Non-pigmented ciliary epithelial cell (primary cell): ENCODE measurements at places on chromosomes 4 and X.
A peak's percentile ranks its signal among the peaks of the same experiment; 100 is the strongest.

- DNase-seq = no peak
These were observed 38.6 kb downstream of the EGFL6 start for GRCh38 chrX:13607996-13608365.

GRCh38 chrX:149365061-149365460 is 140.0 kb downstream of the IDS start:
- DNase-seq = no peak

DNA sequence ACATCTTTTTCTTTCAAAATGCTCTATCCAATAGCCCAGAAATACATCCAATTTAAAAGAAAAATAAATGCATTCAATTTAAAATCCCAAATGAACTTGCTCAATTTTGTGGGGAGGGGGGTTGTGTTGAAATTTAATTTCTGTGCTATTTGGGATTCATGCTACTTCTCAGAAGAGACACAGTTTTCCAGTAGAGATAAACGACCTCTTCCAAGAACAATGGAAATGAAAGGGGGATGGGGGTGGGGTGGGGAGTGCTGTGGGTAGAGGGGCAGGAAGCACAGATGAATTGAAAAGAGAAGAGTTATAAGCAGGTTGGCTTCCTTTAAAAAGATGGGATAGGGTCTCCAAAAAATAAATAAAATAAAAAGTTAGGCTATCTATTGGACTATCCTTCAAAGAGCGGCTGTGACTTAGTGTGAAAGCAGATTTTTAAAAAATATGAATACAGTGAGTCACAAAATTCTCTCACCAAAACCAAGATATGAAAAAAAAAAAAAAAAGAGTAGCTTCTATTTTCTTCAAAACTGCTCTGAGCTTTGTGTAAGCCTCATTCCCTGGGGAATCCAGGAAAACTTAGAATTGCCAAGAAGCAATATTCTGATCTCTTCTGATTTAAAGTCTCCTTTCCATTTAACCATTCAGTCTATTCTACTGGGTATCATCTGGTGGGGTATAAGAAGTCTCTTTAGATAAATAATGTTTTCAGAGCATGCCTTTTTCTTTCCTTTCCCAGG is 324.3 kb downstream of the PTTG2 start:
- no peak for DNase-seq

DNA sequence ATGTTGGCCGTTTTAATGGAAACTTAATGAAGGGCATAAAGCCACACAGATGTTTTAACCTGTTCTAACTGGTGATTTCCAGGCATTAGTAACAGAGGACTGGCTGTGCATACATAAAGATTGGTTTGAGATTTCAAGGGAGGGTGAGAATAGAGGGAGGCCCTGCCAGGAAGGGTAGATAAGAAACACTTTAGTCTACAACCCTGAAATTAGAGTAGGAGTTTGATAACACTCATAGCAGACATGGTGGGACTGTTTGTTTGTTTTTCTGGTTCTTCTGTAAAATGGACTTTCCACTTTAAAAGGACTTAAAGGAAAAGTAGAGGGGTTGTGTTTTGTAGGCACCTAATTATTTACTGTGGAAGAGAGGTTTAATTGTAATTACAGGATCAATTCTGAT is 16.2 kb downstream of the SLC4A4 start:
- no peak for DNase-seq

GRCh38 chrX:48498374-48498809 is 10.4 kb upstream of the PORCN start:
- no peak for DNase-seq

GRCh38 chr4:139814323-139815015 is 148.8 kb downstream of the MGST2 start:
- no peak for DNase-seq

DNA sequence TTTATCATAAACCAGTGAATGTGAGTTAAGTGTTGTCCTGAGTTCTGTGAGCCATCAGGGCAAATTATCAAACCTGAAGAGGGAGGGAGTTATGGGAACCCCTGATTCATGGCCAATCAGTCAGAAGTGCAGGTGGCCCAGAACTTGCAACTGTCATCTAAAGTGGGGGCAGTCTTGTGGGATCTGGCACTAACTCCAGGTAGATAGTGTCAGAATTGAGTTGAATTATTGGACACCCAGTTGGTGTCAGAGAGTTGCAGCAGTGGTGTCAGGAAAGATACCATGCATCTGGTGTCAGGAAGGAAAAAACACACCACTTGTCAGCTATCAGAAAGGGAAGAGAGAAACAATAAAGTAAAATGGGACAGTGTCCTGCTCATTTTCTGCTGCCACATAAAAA is 8.4 kb downstream of the CORIN start:
- DNase-seq = no peak

GRCh38 chrX:153909980-153910360 is 5.5 kb downstream of the AVPR2 start:
- DNase-seq = no peak

DNA sequence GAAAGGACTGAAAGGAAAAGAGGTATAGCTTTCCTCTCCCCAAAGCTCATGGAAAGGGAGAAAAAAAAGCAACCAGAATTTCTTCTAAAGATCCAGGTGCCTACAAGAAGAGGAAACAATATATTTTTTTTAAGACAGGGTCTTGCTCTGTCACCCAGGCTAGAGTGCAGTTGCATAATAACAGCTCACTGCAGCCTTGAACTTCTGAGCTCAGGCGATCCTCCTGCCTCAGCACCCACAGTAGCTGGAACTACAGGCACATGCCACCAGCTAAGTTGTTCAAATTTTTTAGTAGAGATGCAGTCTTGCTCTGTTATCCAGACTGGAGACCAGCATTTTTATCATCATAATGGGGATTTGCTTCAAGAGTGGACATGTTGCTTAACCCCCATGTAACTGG is 30.5 kb upstream of the BBS12 start:
- DNase-seq = no peak

- no peak for DNase-seq
These were observed 22.1 kb upstream of the SLC34A2 start for GRCh38 chr4:25633541-25633940.

DNA sequence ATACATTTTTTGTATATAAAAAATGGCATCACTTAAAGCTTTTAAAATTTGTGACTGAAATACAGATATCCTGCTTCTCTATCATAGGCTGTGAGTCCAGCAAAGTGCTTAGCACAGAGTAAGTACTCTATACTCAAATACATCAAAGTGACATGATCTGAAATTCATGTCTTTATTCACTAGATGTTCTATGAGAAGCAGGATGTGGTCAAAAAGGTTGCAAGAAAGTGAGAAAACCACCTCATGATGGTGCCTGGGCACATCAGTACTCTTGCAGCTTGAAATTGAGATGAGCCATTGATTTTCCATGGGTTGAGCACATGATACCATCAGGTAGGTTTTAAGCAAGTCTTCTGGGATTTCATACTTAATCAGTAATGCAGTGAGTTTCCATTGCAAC is 20.4 kb upstream of the SFRP2 start:
- DNase-seq = no peak

DNA sequence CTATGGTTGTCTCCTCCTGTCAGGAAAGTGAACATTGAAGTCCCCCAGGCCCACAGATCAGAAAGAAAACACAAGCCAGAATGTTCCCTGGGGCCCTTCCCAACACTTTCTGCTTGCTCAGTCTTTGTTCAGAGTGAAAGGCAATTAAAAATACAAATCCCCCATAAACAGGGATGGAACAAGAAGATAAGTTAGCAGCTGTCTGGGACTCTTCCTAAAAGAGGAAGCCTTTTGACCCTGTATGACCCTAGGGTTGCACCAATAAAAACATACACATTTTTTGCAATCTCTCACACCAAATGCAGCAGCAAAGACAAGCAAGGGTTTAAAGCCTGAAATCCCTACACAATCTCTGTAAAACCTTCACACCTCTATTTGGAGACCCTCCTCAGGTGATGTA is 22.6 kb downstream of the IRF2 start:
- no peak for DNase-seq

- no peak for DNase-seq
These were observed 34.3 kb downstream of the NALF2 start for GRCh38 chrX:69538321-69538876.

DNA sequence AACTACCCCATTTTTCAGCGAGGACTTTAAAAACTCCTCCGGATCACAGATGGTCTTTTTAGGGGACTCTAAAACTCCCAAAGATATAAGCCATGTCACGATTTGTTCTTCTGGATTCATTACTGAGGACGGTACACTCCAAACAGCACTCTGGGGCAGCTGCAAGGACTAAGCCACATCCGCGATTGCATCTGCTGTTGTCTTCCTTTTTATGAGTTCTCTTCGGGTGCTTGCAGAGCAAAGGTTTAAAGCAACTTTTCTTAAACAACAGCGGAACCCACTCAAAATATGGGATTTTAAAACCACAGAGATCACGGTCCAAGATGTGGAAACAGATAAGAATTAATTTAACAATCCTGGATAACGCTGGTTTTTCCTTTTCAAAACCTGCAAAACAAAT is at the start of gene ARHGEF6:
ARHGEF6 (minus strand) TSS at position 170 of the 400 bp plus-strand sequence; CDS start at position 120, 50 bp downstream.
- no peak for DNase-seq

DNA sequence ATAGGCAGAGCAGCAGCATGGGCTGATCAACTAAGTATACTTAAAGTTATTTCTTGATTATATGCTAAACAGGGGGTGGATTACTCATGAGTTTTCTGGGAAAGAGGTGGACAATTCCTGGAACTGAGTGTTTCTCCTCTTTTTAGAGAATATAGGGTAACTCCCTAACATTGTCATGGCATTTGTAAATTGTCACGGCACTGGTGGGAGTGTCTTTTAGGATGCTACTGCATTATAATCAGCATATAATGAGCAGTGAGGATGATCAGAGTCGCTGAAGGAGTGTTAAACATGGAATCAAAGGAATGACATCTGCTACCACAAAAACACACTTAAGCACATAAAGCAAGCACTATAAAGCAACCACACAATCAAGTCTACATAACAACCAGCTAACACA is 66.5 kb downstream of the SPIN4 start:
- no peak for DNase-seq

DNA sequence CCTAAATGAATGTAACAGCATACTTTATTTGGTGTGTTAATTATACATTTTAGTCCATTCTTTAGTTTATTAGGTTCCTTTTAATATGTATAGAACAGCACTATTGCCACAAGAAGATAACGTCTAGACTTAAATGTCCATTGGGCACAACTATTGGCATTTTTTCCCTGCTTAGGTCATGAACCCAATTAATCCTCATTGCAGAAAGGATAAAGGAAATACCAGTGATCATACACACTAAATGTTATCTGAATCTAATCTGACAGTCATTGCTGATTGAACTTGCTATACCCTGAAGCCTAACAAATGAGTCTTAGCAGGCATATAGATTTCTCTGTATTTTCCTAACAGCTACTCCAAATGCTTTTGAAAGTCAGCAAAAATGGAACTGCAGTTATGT is 2250.0 kb upstream of the AGA start:
- DNase-seq = no peak

DNA sequence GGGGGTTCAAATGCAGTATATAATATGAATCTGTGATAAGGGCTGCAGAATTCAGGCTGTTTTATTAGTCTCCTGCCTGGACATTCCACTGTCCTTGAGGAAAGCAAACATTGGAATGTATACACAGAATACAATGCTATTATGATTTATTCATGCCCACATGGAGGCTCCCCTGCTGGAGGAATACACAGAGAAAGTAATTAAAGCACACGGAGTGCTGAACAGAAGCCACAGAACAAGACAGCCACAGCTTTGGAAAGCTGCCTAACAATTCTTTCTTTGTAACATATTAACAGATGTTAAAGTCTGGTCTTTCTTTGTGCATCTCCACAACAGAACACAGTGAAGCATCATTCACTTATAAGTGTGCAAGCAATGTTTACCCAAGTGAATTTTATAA is 155.8 kb downstream of the ARAP2 start:
- no peak for DNase-seq

GRCh38 chrX:141443922-141444321 is 140.6 kb downstream of the SPANXA1 start:
- DNase-seq = no peak

DNA sequence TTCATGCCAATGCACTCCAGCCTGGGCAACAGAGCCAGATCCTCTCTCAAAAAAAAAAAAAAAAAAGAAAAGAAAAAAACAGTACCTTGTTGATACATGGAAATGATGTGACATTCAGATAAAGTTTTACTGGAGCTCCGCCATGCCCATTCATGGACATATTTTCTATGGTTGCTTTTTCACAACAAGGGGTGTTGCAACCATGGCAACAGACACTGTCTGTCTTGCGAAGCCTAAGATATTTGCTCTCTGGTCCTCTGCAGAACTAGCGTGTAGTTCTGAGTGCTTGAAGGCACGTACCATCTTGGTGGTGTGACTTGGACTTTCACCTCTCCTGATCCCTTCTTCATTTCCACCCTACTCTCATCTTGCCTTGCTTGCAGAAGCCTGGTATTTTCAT is 53.2 kb downstream of the TBL1X start:
- no peak for DNase-seq

- no peak for DNase-seq
These were observed 651 bp downstream of the UCHL1 start for GRCh38 chr4:41257257-41257901.

GRCh38 chrX:13387666-13388494 is 68.0 kb upstream of the ATXN3L start:
- DNase-seq = no peak

GRCh38 chr4:1315836-1316536 is 26.3 kb downstream of the MAEA start:
- DNase-seq = no peak

DNA sequence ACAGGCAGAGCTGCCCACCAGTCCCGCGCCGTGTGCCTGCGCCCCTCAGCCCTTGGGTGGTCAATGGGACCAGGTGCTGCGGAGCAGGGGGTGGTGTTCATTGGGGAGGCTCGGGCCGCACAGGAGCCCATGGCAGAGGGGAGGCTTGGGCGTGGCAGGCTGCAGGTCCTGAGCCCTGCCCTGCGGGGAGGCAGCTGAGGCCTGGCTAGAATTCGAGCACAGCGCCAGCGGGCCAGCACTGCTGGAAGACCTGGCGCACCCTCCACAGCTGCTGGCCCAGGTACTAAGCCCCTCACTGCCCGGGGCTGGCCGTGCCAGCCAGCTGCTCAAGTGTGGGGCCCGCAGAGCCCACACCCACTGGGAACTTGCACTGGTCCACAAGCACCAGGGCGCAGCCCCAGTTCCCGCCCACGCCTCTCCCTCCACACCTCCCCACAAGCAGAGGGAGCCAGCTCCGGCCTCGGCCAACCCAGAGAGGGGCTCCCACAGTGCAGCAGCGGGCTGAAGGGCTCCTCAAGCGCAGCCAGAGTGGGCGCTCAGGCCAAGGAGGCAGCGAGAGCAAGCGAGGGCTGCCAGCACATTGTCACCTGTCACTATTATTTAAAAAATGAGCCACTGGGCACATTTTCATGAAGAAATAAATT is 645.8 kb downstream of the CENPC start:
- no peak for DNase-seq

- DNase-seq = peak; percentile 53
These were observed 48.8 kb downstream of the MAP7D2 start for GRCh38 chrX:20067709-20068561.

DNA sequence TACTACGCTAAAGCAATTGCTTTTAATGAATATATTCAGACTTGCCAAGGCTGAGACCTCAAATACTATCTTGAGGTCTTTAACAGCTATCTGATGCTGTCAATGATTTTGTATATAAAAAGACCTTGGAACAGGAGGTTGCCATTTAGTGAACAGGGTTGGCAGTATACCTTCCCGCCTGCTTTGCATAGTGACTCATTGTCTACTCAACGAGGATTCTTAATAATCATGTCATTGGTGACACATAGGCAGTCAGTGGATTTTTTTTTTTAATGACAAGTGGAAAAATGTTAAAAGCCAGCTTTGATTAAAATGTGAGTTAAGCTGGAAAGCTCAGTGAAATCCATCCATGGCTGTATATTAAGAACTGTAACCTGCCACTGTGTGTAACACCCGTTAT is 164.0 kb downstream of the ASMT start:
- DNase-seq = no peak
